ENCODE measurements at places on chromosomes 7 and 10.

DNA sequence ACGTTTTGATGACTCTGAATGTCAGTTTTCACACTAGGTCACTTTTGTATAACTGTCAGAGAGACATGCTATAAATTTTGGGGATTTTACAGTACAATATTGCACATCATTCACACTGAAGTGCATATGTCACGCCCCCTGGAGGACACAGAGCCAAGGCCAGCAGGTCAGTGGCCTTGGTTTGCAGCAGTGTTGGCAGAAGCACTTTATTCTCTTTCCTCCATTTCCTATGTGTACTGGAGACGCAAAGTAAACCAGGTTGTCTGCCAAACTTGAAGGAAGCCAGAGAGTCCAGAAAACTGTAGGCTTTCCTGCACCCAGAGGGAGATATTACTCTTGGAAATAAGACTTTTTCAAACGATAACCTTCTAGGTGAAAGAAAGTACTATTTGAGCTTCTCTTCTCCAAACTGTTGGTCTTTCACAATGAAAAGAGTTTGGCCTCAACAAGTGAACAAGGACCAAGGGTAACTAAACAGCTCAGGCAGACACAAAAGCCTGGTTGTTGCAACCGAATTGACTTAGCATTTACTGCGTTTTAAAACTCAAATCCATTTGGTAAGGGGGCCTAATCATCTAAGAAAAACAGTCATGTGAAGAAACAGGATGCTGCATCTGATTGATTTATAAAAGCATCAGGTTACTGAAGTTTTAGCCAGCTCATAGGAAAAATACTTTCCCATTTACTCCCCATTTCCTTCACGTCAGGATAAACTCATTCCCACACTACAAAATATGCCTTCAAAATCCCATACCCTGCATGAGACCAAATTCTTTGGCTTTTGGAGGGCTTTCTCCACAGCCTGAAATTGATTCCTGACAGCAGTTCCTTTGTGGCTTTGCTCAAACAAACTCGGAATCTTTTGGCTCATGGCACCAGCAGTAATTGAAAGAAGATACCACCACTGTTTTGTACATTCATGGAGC lies 83.0 kb upstream of the SEC61G start:
- DNase-seq = peak; percentile 62

DNA sequence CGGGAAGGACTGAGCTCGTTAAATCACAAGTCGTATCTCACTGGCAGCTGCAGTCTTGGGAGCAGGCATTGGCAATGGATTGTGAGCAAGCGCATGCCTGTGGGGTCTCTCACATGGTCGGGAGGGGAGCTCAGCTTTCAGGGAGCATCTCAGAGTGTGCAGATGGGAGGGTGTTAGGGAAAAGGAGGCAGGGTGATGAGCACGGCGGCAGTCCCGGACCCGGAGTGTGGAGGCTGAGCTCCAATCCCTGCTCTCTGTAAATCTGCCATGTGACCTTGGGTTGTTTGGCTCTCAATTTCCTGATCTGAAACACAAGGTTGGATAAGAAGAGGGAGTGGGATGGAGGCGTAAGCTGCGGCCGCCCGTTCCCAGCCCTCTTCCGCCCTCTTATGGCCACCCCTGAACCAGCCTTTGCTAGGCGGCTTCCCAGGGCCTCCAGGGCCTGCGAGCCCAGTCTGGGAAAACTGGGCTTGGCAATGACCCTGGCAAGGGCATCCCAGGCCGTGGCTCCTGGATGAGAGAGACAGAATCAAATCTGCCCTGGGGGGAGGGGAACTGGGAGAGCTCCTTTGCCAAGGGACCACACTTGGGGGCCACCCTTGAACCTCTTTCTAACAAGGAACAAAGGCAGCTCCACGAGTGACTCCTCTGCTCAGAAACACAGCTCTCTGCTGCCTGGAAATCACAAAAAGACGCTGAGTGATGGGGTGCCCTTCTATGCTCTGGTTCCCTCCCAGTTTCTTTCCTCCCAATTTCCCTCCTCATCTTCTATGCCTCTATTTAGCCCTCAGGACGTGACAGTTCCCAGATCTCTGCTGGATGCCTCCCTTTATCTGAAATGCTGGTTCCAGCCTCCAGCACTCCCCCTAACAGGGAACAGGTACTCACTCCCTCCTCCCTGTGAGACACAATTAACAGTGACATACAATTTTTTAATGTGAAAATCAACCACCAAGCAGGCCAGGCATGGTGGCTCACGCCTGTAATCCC lies 41.7 kb upstream of the LOXL4 start:
- DNase-seq = peak; percentile 72

DNA sequence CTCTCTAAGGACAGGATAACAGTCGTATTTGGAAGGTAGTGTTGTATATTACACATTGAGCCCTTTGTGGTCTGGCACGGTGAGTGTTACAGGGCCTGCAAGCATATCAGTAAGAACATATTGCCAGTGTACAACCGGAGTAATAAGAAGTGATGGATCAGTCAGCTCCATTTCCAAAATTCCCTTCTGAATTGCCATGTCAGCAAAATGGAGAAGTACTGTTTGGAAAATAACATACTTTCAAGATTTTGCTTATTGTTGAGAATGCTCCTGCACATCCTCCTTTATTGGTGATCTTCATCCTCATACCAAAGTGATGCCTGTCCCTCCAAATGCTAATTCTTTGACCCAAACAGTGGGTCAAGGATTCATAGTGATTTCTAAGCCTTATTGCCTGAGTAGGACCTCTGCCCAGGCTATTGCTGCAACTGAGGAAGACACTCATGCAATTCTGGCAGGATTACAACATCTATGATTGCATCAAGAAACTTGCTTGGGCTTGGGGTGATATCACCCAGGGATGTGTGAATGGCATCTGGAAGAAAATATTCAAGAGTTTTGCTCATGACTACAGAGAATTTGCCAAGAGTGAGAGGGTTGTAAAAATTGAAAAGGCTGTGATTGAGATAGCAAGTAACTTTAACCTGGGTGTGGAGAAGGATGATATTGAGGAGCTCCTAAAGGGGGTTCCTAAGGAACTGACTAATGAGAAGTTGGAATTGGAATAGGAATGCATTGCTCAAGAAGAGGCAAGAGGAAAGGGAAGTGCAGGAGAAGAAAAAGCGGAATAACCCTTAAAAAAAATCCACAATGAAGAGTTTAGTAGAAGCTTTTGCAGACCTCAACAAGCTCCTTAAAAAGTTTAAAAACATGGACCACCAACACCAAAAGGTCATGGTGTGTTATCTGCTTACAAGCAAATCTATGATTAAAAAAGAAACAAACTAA lies 452.2 kb upstream of the SORCS1 start:
- no peak for DNase-seq

DNA sequence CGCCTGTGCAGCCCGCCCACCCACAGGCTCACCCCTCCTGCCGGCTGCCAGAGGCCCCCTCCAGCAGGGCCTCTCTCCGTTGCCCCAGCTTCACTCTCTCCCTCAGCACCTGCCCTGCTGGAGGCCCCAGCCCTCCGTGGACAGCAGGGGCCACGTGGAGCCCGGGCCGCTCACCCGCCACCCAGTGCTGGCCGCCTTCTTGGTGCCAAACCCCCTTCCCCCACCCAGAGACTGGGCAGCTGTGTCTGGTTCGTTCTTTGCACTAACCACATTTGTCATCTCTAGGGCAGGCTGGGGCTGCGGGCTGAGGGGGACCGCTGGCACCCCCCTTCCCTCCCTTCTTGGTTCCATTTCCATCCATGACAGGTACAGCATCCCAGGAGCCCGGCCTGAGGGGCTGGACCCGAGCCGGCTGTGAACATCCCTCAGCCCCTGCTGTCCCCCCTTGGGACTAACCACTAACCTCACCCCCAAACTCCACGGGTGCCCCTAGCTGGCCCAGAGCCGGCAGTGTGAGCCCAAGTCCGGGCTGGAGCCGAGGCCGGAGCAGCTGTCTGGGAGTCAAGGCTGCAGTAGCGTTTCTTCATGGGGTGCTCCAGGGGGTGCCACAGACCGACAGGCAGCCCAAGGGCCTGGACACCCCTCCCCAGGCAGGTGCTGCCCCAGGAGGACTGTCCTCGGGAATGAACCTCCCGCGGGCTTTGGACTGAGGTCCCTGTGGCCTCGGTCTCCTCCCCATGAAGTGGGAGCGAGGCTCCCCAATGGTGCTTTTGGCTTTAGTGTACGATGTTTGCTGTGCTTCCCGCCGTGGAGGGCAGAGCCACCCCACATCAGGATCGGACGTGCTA lies 25.5 kb upstream of the AMZ1 start:
- no peak for DNase-seq

GRCh38 chr7:214410-215212 lies 22.2 kb downstream of the FAM20C start:
- DNase-seq = no peak

DNA sequence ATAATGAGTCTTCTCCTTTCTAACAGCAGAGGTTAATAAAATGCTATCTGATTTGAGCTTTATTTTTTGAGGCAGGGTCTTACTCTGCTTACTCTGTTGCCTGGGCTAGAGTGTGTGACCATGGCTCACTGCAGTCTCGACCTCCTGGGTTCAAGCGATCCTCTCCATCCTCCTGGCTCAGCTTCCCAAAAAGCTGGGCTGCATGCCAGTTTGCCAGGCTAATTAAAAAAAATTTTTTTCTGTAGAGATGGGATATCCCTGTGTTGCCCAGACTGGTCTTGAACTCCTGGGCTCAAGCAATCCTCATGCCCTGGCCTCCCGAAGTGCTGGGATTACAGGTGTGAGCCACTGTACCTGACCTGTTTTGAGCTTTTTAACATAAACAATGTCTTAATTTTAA lies 56.7 kb downstream of the SCD start:
- no peak for DNase-seq

GRCh38 chr7:36138209-36138608 lies 14.8 kb upstream of the EEPD1 start:
- no peak for DNase-seq

GRCh38 chr10:123870260-123870659 lies 21.3 kb downstream of the CPXM2 start:
- DNase-seq = no peak

DNA sequence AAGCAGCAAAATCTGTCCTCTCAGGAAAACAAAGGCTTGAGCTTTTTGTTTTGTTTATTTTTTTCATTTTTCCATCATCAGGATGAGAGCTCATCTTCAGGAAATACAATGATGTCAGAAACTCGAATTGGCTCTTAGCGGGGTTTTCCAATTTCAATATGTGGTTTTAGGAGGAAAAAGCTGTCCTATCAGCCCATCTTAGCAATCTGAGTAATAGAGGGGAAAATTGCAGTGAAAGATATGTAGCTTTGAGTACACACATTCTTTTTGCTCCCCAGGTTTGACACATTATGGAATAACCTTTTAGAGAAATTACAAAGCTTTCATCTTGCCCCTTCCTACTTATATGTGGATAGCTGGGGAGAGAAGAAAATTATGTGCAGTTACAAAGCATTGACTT lies 113.6 kb upstream of the MYO3A start:
- no peak for DNase-seq

DNA sequence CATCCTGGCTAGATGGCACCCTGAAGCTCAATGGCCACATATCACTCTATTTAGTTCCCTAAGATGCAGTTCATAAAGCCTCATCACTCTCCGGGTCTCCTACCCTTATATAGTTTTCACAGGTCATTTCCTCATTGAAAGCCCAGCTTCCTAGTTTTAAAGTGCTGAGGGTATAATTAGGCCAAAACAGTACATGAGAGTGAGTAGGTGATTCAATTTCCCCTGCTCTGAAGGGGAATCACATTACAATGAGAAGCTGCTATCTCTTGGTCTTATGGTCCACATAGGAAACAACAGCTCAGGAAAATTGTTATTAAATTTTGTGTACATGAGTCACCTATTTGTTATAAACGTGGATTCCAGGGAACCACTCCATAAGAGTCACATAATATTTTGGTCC lies 162.0 kb downstream of the SEMA3E start:
- no peak for DNase-seq

GRCh38 chr7:2523461-2523936 lies 3.9 kb downstream of the LFNG start:
- no peak for DNase-seq

- no peak for DNase-seq
Observed at GRCh38 chr10:101906586-101907183, 63.1 kb upstream of the KCNIP2 start.

GRCh38 chr7:5082806-5083205 lies 37.1 kb downstream of the RBAK start:
- DNase-seq = no peak

DNA sequence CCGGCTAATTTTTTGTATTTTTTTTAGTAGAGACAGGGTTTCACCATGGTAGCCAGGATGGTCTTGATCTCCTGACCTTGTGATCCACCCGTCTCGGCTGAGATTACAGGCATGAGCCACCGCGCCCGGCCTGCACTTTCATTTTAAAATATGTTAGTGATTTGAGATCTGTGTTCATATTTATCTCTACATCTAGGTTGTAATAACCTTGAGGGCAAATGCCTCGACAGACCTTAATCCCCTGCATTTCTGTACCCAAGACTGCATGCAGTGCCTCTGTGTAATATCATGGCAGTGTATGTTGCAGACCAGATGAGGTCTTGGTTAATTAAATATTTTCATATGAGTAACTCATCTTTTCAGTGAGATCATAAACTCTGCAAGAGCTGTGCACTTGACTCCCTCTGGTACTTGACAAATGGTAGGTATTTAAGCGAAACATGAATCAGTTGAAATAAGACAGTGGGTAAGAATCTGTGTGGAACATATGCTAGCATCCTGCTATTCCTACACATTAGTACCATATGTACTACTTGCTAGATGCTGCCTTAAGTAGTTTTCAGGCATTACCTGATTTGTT lies 673.9 kb upstream of the ANKRD30A start:
- no peak for DNase-seq
